ENCODE measurements at places on chromosomes 2 and 18.

DNA sequence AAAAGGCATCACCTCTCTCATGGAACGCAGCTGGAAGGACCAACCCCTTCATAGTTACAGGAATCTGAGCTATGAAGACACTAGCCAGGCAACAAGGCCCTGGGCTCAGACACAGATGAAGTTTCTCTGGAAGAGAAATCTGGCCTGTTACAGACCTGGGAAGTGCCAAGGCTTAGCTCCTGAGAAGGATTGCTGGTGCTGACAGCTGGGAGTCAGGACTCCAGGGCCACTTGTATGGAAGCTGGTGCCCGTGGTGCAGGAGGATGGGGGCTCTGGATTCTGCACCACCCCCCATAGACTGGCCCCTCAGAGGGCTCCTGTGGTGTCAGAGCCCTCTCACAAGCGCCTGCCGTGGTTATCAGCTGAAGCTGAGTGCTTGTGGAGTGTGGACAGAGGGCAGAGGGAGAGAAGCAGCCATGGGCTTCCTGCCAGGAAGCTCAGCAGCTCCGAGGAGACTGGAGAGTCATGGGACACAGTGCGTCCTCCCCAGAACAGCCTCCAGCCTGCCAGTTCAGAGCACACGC is 87.3 kb upstream of the LCLAT1 start:
- no peak for DNase-seq

DNA sequence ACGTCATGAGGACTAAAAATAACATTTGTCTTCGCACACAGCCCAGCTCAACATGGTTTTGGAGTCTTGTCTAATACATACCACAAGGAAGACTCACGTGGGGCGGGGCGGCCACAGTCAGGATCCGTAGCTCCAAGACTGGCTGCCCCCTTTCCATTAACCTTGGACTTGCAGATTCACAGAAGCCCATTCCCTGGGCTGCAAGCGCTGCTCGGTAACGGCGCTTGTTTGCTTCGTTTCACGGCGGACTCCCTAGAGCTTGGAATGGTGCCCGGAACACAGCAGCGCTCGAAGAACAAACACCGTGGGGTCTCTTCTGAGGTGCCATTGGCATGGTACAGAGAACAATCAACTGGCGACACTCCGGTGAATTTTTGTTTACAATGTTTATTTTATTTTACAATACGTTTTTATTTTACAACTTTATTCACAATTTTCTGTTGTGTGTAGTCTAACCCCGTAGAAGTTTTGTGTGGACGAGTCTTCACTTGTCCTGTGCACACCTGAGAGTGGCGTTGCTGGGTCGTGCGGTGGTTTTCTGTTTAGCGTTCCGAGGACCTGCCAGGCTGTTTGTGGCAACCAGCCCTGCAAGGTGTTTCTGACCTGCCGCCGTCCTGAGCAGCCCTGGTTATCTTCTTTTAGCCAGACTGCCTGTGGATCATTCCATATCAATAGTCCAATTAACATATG is 126.5 kb downstream of the GALR1 start:
- no peak for DNase-seq

DNA sequence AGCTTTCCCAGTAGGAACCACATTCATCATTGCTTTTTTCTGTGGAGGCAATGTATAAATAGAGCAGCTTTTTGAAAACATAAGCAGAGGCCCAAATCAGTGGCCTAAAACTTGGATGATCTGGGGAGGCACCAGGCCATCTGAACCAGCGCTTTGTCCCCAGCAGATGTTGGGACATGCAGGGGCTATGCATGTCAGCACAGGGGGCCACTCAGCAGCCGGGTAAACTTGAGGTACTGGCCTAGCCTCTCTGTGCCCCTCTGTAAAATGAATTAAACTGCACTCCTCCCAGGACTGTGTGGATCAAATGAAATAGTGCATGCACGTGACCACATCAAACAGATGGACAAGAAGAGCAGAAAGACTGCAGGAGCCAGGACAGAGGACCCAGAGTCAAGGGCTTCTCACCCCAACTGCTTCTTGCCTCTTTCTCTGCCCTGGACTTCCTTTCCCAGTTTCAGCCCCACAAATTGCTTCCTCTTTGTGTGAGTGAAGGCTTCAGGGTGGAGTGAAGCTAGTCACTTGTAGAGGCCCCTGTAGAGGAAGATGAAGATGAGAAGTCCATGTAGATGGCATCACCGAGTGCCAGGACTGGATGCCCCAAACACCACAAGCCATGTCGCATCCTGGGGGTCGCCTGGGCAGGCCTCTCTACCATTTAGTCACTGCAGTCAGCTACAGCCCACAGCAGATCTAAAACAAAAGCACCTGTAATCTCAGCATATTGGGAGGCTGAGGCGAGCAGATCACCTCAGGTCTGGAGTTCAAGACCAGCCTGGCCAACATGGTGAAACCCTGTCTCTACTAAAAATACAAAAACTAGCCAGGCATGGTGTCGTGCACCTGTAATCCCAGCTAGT is 53.2 kb downstream of the IMPA2 start:
- DNase-seq: no peak

GRCh38 chr2:121721926-121722325 is 14.7 kb downstream of the NIFK start:
- peak; percentile 88 for DNase-seq

- DNase-seq: no peak
Observed at GRCh38 chr2:75166491-75166890, 32.8 kb downstream of the TACR1 start.

Measured in EL (cell line).